ENCODE measurements at places on chromosomes 1 and 21. TPM values are rescaled to one million over a fixed set of nuclear protein-coding genes. Genes with fewer than 3 reads are reported as not detected.

DNA sequence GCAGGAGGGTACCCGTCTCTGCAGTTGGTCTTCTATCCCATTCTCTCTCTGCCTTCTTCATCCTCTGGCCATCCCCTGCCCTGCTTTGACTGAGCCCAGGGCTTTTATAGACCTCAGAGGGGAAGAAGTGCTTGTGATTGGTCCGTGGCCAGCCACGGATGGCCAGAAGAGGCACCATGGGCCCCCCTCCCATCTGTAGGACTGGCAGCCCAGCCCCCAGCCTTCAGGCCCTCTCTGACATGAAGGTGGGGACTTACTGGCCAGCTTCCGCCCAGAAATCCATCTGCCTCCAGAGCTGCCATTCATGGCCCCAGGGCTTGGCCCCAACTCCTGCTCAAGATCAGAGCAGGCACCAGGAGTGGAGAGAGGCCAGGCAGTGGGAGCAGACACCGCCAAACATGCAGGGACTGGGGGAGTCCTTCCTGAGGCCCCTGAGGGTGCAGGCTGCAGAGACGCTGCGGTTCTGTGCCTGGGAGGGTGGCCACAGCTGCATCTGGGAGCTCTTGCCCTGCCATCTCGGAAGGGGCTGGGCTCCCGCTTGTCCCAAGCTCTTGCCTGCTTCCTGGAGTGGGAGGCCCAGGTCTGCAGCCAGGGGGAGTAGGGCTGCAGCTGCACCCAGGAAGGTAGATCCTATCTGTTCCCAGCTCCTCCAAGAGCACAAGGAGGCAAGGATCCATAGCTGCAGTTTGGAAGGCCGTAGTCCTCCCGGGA lies 698.6 kb upstream of the B3GALT2 start:
- no peak for DNase-seq

- peak; percentile 69 for DNase-seq
Measured at GRCh38 chr1:185155600-185156287, 1.0 kb downstream of the TRMT1L start.

DNA sequence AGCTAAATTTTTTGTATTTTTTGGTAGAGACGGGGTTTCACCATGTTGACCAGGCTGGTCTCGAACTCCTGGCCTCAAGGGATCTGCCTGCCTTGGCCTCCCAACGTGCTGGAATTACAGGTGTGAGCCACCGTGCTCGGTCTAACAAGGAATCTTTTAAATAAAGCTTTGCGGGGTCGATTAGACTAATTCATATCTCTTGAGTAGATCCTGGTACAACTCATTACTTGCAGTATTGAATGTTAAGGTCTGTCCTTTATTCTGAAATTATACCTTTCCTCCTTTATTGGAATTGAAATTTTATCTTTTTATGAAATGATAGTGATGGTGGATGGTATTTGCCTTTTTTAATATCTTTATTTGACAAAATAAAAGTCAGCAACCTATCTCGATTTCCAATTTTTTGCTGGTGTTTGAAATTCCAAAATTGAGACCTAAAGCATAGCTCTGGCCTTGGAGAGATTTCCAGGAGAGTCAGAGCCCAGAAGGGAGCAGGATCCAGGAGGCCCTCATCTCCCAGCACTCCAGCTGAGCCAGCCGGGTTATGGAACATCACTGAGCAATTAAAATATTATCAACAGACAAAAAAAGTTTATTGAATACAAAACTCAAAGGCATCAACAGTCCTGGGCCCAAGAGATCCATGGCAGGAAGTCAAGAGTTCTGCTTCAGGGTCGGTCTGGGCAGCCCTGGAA lies 4.7 kb downstream of the S100A2 start:
- DNase-seq: peak; percentile 19

- no peak for DNase-seq
Measured at GRCh38 chr1:44406737-44407429, 1.8 kb downstream of the RNF220 start.

GRCh38 chr1:87524021-87524754 lies 195.5 kb downstream of the LMO4 start:
- DNase-seq: no peak

DNA sequence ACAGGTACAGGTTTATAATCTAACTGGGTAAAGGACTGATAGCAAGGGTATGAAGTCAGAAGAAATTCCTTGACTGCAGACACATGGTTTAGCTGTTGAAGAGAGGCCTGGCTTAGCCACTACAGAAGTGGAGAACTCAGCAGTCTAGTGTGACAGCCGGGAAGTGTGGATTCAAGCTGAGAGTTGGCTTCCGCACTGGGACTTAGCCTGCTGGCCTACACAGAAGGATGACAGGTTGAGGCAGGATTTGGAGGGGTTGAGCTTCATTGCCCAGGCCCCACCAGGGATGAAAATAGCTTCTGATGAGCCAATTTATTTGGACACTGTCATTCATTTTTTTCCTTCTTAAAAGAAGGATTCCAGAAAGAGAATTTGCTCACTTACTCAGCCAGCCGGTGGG lies 284.4 kb downstream of the PCP4 start:
- no peak for DNase-seq

DNA sequence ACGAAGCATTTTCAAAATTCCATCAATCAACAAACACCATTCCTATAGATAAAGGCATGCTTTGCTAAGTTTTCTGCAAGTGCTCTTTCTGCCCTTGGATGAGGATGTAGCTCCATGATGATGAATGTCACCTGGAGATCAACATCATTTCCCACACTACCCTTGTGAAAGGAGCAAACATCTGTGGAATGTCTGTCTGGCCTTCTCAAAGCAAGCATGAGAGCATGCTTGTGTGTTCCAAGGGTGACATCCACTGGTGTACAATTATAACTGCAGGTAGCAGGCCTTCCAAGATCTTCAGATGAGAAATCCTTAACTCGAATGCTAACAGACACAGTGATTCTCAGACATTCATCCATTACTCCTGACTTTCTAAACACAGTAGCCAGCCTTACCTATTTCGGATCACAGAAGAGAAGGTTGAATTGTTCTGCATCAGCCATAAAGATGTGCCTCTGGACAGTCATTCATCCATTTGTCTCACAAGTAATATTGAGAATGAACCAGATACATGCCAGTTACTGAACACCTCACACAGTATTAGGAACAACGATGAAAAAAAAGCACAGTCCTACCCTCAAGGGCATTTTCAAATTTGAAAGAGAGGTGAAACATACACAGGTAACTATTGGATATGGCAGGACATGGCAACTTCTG lies 162.4 kb downstream of the TPR start:
- DNase-seq: peak; percentile 70

GRCh38 chr21:45016406-45017038 lies 57.9 kb upstream of the ADARB1 start:
- DNase-seq: no peak

Gene CCSAP
- 3.1 TPM for total RNA-seq

Gene SFT2D2
- total RNA-seq: 89.3 TPM

Gene PRKAA2
- 11.6 TPM for total RNA-seq

Gene SMPDL3B
- 9.7 TPM for total RNA-seq

Data from kidney (tissue), 22 donors.